ENCODE measurements at places on chromosomes 4 and X.

DNA sequence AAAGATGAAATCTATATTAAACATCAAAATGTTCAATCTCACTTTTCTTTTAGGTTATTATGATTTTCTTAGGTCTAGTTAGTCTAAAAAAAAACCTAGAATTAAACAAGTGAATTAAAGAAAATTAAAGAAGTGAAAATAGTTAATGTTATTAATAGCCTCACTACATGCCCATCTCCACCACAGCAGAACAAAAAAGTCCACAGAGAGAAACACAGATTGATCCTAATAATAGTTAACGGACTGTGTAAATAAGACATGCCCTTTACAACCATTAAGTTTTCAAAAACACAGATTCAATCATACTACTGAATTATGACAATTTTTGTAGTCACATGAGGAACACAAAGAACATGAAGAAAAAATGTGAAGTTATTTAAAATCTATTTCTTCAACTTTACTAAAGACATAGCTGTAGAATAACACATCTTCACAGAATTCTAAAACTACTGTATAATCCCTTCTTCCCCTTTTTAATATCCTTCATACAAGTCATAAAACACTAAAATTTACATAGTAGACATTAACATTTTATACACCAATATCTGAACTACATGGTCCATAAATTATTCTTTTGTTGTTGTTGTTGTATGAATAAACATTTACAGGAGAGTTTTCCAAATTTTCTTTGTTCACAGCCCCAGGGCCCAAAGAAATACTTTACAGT, 15.3 kb downstream of the HELQ start:
- no peak for DNase-seq

- DNase-seq, result no peak
These were observed 72.7 kb upstream of the DCLK2 start for GRCh38 chr4:150005537-150005936.

- no peak for DNase-seq
These were observed 92.0 kb upstream of the EMCN start for GRCh38 chr4:100609810-100610209.

- DNase-seq, result no peak
These were observed 24.9 kb upstream of the TRIM60 start for GRCh38 chr4:165006886-165007285.
